ENCODE measurements at places on chromosomes 12 and 14.

DNA sequence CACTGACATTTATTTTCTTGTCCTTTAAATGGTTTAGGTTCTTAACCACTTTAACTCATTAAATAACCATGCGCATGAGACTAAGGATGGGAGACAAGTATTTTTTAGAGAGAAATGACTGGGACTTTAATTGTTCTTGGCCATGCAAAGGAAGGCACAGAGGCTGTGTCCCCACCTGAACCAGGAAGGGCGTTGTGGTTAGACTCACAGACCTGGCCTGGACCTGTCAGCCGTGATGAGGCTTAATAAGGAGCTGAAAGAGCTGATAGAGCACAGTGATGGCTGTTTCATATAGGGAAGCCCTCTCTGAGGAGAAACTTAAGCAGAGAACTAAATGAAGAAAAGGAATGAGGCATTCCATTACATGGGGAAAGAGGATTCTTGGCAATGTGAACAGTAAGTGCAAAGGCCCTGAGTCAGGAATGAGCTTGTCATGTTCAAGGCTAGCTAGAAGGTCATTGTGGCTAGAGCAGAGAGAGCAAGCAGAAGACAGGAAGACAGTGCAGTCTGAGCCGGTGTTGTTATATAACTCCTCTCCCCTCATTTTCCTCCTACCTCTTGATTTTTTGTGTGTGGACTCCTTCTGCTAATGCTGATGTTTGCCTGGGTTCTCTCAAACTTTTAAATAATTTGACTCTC is 74.4 kb upstream of the ANO4 start:
- DNase-seq = no peak

GRCh38 chr12:122984612-122985337 is 4.3 kb downstream of the ARL6IP4 start:
- DNase-seq = no peak

DNA sequence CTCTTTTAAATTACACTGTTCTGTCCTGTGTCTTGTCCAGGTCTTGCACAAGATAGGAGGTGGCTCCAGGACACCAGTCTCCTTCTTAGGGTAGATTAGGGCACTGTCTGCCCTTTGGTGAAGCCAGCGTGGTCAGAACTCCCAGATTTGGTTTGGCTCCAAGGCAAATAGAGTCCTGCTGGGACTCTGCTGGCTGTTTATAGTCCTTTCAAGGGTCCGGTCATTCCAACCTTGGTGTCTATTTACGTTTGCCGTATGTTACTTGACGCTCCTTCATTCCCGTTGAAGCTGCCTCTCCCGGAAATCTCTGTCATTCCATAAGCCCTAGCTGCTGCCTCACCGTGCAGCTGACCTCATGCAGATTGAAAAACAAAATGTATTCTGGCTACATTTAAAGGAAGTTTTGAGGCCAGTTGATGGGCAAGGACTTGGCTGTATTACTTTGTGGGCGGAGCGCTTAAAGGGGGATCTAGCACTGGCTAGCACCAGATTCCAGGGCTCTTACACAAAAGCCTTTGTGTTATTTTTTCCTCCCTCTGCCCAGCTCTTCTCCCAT is 180.6 kb downstream of the AKAP6 start:
- no peak for DNase-seq

- DNase-seq = no peak
Measured at GRCh38 chr12:59067083-59067482, 146.8 kb upstream of the LRIG3 start.

- DNase-seq = peak; percentile 55
Measured at GRCh38 chr14:67426983-67427606, 15.1 kb upstream of the PLEK2 start.

DNA sequence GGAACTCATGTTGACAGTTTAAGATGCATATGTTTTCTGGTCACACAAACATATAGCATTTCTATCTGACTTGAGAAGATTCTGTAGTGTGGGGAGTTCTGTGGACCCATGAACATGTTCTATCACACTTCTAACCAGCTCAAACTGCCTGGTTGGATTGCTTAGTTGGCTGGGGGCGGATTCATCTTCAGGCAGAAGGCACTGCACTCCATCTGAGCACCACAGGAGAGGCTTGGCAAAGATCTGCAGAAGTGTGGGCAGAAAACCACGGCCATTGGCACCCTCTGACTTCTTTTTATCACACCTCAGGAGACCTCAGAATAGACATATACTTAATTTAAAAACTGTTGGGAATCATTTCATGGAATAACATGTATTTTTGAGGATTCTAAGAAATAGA is 68.5 kb downstream of the LIN7A start:
- no peak for DNase-seq

DNA sequence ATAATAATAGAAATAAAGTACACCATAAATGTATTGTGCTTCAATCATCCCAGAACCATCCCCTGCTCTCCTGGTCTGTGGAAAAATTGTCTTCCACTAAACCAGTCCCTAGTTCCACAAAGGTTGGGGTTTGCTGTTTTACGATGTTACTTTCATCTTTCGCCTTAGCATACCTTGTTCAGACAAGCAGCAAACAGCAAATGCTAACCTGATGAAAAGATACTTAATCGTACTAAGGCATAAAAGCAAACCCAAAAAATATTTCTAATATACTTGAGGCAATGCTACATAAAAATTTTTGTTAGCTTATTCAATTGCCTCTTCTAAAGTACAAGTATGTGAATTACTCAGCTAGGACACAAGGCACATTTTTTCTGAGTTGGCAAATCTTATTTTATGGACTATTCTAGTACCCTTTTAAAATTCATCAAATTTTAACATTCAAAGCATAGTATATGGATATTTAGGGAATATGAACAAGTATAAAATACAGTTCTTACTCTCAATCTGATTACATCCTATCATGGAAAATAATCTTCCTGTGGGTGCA is 97.1 kb upstream of the PLEKHG7 start:
- no peak for DNase-seq

- DNase-seq = no peak
Measured at GRCh38 chr14:95697764-95698163, 11.5 kb downstream of the TCL1B start.

- DNase-seq = no peak
Measured at GRCh38 chr14:52078095-52078531, 9.3 kb upstream of the NID2 start.

- no peak for DNase-seq
Measured at GRCh38 chr14:65117769-65118745, 15.7 kb upstream of the MAX start.

GRCh38 chr12:39116861-39117260 is 211.5 kb upstream of the CPNE8 start:
- no peak for DNase-seq

DNA sequence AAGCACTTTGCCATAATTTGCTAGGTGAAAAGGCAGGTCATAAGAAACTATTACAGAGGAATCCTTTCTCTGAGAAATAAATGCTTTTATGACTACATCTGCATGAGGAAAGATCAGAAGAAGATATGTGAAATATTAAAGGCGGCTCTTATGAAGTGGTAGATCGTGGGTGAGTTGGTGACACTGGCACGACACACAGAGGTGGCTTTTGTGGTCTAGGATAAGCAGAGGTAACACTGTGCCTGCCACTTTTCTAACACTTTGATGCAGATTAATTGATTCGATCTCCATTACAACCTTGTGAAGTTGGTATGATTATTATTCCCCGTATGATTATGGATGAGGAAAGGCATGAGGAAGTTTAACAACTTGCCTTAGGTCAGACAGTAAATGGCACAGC is 60.0 kb upstream of the ELK3 start:
- no peak for DNase-seq

GRCh38 chr12:25155022-25155576 is 39.9 kb downstream of the DNAI7 start:
- DNase-seq = no peak

DNA sequence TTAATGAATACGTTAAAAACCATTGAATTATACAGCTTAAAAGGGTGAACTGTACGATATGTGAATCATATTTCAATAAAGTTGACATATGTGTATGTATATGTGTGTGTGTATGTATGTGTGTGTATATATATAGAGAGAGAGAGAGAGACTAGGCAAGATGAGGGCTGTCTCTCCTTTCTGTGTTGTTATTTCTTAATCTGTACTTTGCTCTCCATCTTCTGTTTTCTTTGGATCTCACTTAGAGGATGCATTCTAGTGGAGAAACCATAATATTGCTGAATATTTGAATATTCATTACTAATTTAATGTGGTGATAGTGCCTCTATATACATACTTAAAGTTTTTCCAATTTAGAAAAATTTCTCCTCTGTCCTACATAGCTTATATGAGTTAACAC is 50.5 kb downstream of the PCNX1 start:
- DNase-seq = no peak

DNA sequence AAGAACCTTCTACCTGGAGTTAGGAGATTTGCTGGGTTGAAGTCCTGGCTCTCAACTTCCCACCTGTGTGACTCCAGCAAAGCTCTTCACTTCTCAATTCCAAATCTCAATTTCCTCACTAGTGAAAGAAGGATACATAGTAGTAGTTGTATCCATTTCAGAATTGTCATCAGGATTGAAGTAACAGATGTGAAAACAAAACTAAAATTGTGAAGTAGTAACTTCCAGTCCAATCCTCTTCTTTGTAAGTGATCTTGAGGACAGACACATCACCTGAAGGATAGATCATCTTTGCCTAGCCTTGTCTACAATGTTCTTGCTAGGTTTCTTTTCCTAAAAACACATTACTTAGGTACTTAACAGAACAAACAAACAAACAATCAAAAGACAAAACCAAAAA is 1.2 kb upstream of the LRRK2 start:
- no peak for DNase-seq

- no peak for DNase-seq
Measured at GRCh38 chr14:66139432-66139831, 346.7 kb upstream of the CCDC196 start.

DNA sequence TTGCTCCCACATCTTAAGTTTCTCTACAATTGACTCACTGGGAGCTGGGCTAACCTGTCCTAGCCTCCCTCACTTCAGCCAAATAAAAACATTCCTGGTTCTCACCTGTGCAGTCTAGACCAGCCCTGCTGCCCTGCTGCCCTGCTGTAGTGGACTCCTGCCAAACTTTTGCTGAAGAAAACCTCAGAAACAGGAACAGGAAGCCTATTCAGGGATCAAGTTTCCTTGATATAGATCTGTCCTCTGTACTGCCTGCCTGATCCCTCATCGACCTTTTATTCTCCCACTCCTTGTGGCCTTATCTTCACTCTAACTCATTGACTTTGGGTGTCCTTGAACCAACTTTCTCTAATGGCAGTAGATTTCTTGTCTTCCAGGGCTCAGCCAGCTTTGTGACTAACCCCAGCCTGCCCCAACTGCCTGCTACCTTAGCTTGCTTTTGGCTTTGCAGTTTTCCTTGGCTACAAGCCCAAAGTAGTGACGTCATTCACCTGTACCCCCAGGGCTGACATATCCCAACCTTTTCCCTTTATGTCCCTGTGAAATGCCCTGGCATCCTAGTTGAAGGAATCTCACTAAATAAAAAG is 234.8 kb downstream of the DUSP6 start:
- DNase-seq = no peak

- no peak for DNase-seq
Measured at GRCh38 chr12:46160981-46161690, 107.7 kb downstream of the SLC38A1 start.

GRCh38 chr12:20452496-20453010 is 84.2 kb downstream of the PDE3A start:
- DNase-seq = no peak

DNA sequence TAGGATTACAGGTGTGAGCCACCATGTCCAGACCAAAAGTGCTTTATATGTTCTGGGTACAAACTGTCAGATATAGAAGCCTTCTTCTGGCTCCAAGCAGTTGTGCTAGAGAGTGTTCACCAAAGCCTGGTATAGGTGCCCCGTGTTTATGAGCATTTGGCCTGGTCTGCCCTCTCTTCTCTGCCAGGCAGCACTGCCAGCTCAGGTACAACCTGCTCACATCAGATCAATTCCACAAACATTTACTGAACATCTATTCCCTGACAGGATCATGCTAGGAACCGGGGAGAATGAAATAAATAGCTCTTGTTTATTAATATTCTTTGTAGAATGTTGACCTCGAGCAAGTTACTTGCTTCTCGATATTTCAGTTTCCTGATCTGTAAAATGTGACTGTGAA is 20.0 kb upstream of the SOCS2 start:
- DNase-seq = no peak

DNA sequence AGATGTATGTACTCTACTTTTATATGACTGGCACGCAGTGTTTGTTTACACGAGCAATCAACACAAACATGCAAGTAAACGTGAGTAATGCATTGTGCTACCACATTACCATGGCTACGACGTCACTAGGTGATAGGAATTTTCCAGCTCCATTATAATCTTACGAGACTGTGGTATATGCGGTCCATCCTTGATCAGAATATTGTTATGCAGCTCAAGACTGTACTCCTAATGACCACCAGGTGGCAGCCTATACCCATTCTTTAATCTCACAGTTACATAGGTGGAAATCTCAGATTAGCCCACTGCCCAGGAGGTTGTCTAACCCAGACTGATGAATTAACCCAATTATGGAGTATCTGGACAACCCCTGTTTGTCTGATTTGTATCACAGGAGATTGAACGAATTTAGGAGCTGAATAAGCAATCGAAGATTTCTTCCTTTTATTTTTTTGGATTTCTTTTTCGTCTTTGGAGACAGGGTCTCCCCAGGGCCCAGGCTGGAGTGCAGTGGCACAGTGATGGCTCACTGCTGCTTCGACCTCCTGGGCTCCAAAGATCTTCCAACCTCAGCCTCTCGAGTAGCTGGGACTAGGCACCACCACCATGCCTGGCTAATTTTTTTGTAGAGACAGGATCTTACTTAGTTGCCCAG is 8.7 kb upstream of the TESPA1 start:
- peak; percentile 38 for DNase-seq

DNA sequence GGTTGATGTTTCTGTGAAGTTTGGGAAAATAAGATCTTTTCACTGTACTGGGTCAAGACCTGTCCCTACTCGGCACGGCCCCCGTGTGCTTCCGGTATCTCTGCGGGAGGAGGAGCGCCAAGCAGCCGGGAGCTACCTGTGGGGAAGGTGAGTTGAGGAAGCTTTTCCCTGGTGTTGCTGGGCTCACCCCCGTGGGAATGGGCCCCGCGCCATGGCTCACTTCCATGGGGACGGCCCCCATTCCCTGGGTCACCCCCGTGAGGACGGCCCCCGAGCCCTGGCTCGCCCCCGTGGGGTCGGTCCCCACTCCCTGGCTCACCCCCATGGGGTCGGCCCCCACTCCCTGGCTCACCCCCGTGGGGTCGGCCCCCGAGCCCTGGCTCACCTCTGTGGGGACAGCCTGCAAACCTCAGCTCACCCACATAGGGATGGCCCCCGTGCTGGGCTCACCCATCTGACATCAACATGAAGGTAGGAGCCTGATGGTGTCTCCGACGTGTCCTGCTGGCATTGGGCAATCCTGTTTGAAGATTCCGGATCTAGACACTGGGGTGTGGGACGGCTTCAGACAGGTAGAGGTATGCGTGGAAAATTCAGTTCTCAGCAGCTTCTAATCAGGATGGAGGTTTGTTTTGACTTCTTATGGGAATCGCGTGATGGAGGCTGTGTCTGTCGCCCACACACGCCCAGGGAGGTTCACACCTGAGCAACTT is 9.1 kb downstream of the LRCOL1 start:
- no peak for DNase-seq

DNA sequence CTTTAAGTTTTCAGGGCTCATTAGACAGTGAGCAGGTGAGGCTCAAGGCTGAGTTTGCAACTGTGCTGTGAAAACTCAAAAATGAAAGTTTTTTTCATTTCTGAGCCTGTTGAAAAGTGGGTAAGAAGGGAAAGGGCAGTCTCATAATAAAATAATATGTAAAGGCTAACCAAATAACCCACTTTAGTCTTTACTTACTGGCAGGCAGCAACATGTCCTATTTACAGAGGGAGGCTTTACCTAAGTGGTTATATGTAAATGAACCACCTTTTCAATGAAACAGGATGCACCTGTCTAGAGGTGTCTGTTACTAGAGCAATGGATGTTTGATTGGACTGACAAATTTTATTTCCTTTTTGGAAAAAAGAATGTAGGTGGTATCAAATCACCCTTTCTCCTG is 158.0 kb downstream of the ETV6 start:
- no peak for DNase-seq

All from T-helper 9 cell (primary cell).